ENCODE measurements at places on chromosomes 3 and 15.

- H3K36me3 ChIP-seq: peaks cover 20% of the 10 kb centered on the region
- H3K27ac ChIP-seq: no peak overlapping the region
- no peak overlapping the region for H3K4me3 ChIP-seq
- no peak for DNase-seq
These were observed 191.7 kb downstream of the ATP8B4 start for GRCh38 chr15:49927189-49927861.

DNA sequence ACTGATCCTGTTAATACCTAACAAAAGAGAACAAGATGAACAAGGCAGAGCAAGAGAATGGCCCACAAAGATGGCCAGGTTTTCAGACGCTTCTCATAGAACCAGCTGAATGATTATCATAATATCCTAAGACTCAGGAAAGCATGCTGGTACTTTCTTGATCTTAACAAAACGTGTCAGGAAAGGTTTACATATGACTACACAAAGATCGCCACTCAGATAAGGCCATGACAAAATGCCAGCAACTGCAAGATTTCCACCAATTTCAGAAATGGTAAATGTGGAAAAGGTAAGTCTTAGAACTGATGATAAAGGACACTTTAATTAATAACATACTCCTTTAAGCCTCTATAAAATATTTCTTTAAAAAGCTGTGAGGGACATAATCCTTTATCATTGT, 108.8 kb downstream of the DLG1 start:
- H3K4me3 ChIP-seq: no peak overlapping the region
- no peaks in the 10 kb centered on the region for H3K4me1 ChIP-seq
- H3K27me3 ChIP-seq: no peaks in the 10 kb centered on the region
- peaks cover 12% of the 10 kb centered on the region for H3K36me3 ChIP-seq

- no peak overlapping the region for H3K27ac ChIP-seq
- no peak for DNase-seq
- no peaks in the 10 kb centered on the region for H3K27me3 ChIP-seq
These were observed 25.5 kb upstream of the CP start for GRCh38 chr3:149247008-149247710.

- H3K36me3 ChIP-seq: peaks cover 56% of the 10 kb centered on the region
- no peak overlapping the region for H3K4me3 ChIP-seq
- no peaks in the 10 kb centered on the region for H3K4me1 ChIP-seq
- no peak overlapping the region for H3K27ac ChIP-seq
- no peak for DNase-seq
These were observed 14.3 kb downstream of the TOMM70 start for GRCh38 chr3:100386437-100387074.

- H3K27me3 ChIP-seq: no peaks in the 10 kb centered on the region
- no peak for DNase-seq
- no peak overlapping the region for H3K27ac ChIP-seq
These were observed 204.5 kb downstream of the XXYLT1 start for GRCh38 chr3:195066441-195066841.

DNA sequence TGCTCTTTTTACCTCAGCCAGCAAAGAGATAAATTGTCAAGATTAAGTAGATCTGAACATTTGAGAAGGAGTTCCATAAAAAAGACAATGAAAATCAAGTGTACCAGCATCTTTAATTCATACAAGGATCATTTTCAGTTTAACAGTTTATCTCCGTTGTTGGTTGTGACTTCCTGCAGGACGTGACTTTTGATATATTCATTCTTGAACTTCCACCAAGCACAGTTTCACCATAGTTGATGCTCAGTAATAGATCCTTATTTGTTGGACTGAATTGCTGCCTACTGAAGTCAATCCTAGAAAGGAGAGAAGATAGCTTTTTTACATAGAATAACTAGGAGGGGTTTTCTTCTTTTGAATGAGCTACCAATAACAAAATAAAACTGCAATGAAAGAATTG, 408.2 kb downstream of the LPP start:
- no peak overlapping the region for H3K4me3 ChIP-seq
- no peak for DNase-seq
- H3K27me3 ChIP-seq: no peaks in the 10 kb centered on the region
- H3K36me3 ChIP-seq: no peaks in the 10 kb centered on the region
- H3K27ac ChIP-seq: no peak overlapping the region
- H3K4me1 ChIP-seq: peaks cover 15% of the 10 kb centered on the region

GRCh38 chr15:46892621-46893160, 824.6 kb upstream of the SEMA6D start:
- no peaks in the 10 kb centered on the region for H3K27me3 ChIP-seq
- H3K4me3 ChIP-seq: no peak overlapping the region
- no peak for DNase-seq
- no peaks in the 10 kb centered on the region for H3K4me1 ChIP-seq
- no peaks in the 10 kb centered on the region for H3K36me3 ChIP-seq
- no peak overlapping the region for H3K27ac ChIP-seq

- H3K27ac ChIP-seq: no peak overlapping the region
- no peak for DNase-seq
- no peaks in the 10 kb centered on the region for H3K27me3 ChIP-seq
- no peaks in the 10 kb centered on the region for H3K36me3 ChIP-seq
- no peak overlapping the region for H3K4me3 ChIP-seq
- H3K4me1 ChIP-seq: no peaks in the 10 kb centered on the region
These were observed 5.8 kb upstream of the MESP1 start for GRCh38 chr15:89756897-89757296.

GRCh38 chr3:19399836-19400235, 251.5 kb downstream of the KCNH8 start:
- H3K4me1 ChIP-seq: peaks cover 4% of the 10 kb centered on the region
- no peak for DNase-seq
- no peak overlapping the region for H3K27ac ChIP-seq
- no peaks in the 10 kb centered on the region for H3K36me3 ChIP-seq

GRCh38 chr3:5191555-5192304, 4.2 kb downstream of the EDEM1 start:
- H3K27ac ChIP-seq: no peak overlapping the region
- no peak overlapping the region for H3K4me3 ChIP-seq
- H3K36me3 ChIP-seq: peaks cover 8% of the 10 kb centered on the region
- no peak for DNase-seq
- no peaks in the 10 kb centered on the region for H3K27me3 ChIP-seq

DNA sequence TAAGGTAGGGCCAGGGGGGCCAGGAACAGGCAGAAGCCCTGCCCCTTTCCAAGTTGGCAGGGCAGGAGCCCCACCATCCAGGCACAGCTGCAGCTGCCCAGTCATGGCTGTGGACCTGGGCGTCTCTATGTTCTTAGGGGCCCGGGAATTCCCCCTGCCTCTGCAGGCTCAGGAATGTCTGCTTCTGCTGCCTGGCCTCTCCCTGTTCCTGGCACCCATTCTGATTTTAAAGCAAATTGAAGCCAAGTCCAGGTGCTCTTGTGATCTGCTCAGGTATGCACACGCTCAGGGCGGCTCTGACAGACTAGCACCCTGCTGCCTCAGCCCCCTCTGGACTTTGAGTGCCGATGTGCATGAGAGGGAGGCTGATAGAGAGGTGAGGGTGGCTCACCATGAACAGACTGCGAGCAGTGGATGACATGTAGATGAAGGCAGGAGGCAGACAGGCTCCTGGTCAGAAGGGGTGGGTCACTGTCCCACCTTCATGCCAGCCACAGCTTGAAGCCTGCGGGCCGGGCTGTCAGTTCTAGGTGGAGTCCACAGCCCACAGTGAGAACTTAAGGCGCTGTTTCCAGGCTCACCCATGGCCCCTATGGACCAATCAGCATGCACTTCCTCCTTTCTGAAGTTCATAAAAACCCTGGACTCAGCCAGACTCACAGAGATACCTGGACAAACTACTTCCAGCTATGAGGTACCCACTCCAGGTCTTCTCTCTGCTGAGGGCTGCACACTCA, 747.8 kb upstream of the GBE1 start:
- DNase-seq: no peak
- no peak overlapping the region for H3K4me3 ChIP-seq
- no peak overlapping the region for H3K27ac ChIP-seq
- H3K27me3 ChIP-seq: no peaks in the 10 kb centered on the region
- H3K4me1 ChIP-seq: no peaks in the 10 kb centered on the region

GRCh38 chr15:92801774-92802464, 98.2 kb upstream of the CHD2 start:
- H3K36me3 ChIP-seq: no peaks in the 10 kb centered on the region
- no peak overlapping the region for H3K27ac ChIP-seq
- peak; percentile 31 for DNase-seq

GRCh38 chr3:175512700-175513099, 653.6 kb downstream of the NAALADL2 start:
- no peak overlapping the region for H3K4me3 ChIP-seq
- DNase-seq: peak; percentile 8
- H3K27me3 ChIP-seq: no peaks in the 10 kb centered on the region
- no peaks in the 10 kb centered on the region for H3K4me1 ChIP-seq
- no peaks in the 10 kb centered on the region for H3K36me3 ChIP-seq

- peaks cover 11% of the 10 kb centered on the region for H3K4me1 ChIP-seq
- no peaks in the 10 kb centered on the region for H3K27me3 ChIP-seq
- no peaks in the 10 kb centered on the region for H3K36me3 ChIP-seq
These were observed 360.4 kb upstream of the FRG2C start for GRCh38 chr3:75303741-75304140.

GRCh38 chr3:27354588-27355203, 14.5 kb downstream of the NEK10 start:
- DNase-seq: no peak
- H3K36me3 ChIP-seq: no peaks in the 10 kb centered on the region
- no peak overlapping the region for H3K4me3 ChIP-seq
- no peaks in the 10 kb centered on the region for H3K27me3 ChIP-seq
- no peak overlapping the region for H3K27ac ChIP-seq
- peaks cover 15% of the 10 kb centered on the region for H3K4me1 ChIP-seq

DNA sequence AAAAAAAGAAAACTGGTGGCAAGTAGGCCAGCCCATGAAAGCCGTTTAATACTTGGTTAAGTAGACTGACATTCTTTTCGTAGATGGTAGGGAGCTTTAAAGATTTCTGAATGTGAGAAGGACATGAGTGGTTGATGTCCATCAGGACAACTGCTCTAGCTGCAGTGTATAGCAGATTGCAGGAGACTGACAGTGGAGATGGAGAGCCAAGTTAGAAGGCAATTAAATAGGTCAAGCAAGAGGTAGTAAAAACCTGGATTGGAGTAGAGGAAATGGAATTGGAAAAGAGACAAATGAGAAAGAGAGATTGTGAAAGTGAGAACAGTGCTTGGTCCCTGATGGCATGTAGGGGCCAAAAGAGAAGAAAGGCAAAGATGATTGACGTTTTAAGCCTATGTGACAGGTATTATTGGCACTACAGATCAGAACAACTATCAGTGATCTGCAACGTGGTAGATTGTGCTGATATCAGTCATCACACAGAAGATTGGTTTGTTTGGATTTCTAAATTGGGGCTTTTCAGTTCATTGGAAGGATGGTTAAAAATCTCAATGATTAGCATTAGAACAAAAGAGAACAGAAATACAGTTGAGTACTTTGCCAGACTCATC, 74.0 kb downstream of the CNTN4 start:
- DNase-seq: no peak
- H3K4me1 ChIP-seq: no peaks in the 10 kb centered on the region
- H3K4me3 ChIP-seq: no peak overlapping the region
- no peak overlapping the region for H3K27ac ChIP-seq
- no peaks in the 10 kb centered on the region for H3K27me3 ChIP-seq

GRCh38 chr15:48089702-48090101, 31.1 kb upstream of the SLC24A5 start:
- no peaks in the 10 kb centered on the region for H3K36me3 ChIP-seq
- H3K4me1 ChIP-seq: no peaks in the 10 kb centered on the region
- no peak overlapping the region for H3K4me3 ChIP-seq
- H3K27me3 ChIP-seq: no peaks in the 10 kb centered on the region
- DNase-seq: no peak
- no peak overlapping the region for H3K27ac ChIP-seq

- no peaks in the 10 kb centered on the region for H3K27me3 ChIP-seq
- H3K36me3 ChIP-seq: no peaks in the 10 kb centered on the region
- DNase-seq: no peak
- no peaks in the 10 kb centered on the region for H3K4me1 ChIP-seq
- no peak overlapping the region for H3K27ac ChIP-seq
- H3K4me3 ChIP-seq: no peak overlapping the region
These were observed 48.7 kb upstream of the TSC22D2 start for GRCh38 chr3:150359381-150359780.

DNA sequence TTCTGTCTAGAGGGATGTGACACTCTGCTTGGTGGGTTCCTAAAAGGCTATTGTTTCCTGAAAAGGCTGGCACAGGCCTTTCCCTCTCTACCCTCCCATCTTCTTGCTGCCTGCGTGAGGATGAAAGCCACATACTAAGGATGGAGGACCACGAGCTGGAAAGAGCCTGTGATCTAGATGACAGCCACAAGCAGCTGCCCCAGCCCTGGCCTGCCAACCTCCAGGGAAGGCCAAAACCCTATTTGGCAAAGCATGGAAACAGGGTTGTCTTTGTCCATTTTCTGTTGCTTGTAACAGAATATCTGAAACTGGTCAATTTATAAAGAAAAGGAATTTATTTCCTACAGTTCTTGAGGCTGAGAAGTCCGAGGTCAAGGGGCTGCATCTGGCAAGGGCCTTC, 144.5 kb downstream of the FBLN2 start:
- no peaks in the 10 kb centered on the region for H3K4me1 ChIP-seq
- H3K4me3 ChIP-seq: no peak overlapping the region
- DNase-seq: no peak

DNA sequence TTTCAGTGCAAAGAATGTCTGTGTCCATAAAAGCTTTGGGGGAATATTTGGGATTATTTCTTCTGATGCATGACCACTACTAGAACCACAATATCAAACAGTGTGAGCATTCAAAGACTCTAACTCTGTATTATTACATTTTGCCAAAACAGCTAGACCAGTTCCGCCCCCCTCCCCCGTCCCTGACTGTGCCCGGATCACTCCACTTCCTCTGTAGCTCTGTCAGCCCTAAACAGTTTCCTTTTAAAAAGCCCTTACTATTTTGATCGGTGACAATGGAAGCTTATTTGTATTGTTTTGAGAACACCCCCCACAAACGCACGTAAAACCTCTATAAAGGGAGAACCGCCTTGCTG, 36.6 kb upstream of the EPHB3 start:
- H3K4me3 ChIP-seq: peak overlapping the region; percentile 90
- H3K36me3 ChIP-seq: no peaks in the 10 kb centered on the region
- peak overlapping the region; percentile 75 for H3K27ac ChIP-seq

DNA sequence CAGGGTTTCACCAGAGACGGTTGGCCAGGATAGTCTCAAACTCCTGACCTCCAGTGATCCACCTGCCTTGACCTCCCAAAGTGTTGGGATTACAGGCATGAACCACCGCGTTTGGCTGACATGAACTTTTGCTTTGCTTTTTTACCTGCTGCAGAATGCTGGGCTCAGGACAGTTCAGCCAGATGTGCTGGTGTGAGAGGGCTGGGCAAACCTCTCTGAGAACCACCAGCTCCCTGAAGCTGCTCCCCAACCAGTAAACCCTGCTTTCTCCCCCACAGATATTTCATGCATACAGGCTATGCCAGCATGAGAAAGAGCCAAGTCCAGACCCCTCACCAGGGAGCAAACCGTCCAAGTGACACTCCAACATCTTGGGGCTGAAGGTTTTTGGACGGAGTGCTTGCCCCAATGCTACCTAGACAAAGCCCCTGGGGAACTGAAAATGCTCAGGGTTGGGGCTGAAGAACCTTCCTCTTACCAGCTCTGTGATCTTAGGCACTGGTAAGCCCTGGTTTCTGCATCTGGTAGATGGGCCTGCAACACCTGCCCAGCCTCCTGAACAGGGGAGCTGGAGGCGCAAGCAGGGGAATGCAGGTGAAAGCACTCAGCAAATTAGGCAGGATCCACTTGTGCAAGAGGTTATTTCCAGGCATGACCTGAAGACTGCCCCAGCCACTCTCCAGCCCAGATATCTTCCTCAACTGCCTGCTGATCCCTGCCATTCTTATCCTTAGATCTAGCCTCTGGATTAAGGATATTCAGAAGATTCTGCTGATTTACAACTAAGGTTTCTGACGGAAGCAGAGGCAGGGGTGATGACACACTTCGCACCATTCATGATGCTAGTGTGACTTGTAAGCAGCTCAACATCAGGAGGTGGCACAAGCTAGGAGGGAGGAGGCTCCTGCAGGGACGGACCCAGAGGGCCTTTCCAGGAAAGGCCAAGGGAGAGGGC, 78.8 kb downstream of the TLE3 start:
- H3K4me1 ChIP-seq: peaks cover 12% of the 10 kb centered on the region
- no peaks in the 10 kb centered on the region for H3K36me3 ChIP-seq
- no peak overlapping the region for H3K4me3 ChIP-seq

Data from common myeloid progenitor, CD34-positive (primary cell).